ENCODE measurements at places on chromosomes 4 and X.

GRCh38 chrX:110414273-110414672 is 55.6 kb downstream of the RTL9 start:
- no peak for DNase-seq

GRCh38 chr4:27620886-27621285 is 760.2 kb downstream of the STIM2 start:
- no peak for DNase-seq

DNA sequence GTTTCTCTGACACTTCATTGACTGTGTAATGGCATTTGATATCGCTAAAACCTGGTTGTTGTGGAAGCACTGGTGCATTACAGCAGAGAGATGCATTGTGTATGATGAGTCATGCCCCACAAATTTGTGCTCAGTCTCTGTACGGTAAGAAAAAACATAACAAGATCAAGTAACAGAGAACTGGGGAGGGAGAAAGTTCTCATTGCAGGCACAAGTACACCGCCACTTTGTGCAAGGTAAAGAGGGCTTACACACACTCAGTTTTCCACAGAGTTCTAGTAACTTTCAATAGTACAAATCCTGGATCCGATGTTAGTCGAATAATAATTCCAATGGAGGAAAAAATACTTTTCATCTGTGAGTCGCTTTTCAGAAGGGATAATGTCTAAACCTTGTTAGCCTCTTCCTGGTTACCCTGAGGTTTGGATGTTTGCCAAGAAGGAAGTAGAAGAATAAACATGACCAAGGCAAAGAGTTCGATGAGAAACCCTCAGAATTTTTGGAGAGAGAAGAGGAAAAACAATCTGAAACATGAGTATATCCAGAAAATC is 512.5 kb upstream of the SLIT2 start:
- no peak for DNase-seq

GRCh38 chrX:121221322-121221977 is 174.0 kb downstream of the GLUD2 start:
- DNase-seq = no peak

DNA sequence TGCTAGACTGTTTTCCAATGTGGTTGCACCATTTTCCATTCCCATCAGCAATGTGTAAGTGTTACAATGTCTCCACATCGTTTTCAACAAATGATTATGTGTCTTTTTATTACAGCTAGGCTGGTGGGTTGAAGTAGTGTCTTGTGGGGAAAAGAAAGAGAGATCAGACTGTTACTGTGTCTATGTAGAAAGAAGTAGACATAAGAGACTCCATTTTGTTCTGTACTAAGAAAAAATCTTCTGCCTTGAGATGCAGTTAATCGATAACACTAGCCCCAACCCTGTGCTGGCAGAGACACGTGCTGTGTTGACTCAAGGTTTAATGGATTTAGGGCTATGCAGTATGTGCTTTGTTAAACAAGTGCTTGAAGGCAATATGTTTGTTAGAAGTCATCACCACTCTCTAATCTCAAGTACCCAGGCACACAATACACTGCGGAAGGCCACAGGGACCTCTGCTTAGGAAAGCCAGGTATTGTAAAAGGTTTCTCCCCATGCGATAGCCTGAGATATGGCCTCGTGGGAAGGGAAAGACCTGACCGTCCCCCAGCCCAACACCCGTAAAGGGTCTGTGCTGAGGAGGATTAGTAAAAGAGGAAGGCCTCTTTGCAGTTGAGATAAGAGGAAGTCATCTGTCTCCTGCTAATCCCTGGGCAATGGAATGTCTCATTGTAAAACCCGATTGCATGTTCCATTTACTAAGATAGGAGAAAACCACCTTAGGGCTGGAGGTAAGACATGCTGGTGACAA is 23.0 kb upstream of the UGT2B15 start:
- no peak for DNase-seq

- DNase-seq = no peak
These were observed 52.5 kb downstream of the LNX1 start for GRCh38 chr4:53538756-53539155.

- no peak for DNase-seq
These were observed 6.3 kb upstream of the YIPF6 start for GRCh38 chrX:68492583-68492982.

DNA sequence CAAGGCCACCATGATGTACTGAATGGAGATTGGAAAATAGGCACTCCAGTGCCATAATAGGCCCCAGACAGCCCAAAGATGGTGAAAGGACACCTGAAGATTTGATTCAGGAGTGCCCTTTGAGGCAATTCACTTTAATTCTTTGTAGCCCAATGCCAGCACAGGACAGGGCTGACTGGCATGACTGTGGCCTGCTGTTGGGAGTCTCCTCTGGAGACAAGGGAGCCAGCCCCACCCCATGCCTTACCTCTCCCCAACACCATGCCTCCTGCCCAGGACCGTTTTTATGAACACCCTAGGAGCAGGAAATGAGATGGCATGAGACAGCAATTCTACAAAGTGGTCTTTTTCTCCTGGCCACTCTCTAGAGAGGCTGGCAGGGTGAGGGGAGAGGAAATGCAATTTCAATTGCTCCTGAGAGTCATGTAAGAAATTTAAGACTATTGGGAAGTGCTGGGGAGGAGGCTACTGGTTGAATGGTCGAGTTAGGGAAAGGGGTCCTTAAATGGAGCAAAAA is 94.2 kb upstream of the MAMLD1 start:
- no peak for DNase-seq

GRCh38 chr4:91829531-91829930 is 474.2 kb upstream of the GRID2 start:
- DNase-seq = no peak

- no peak for DNase-seq
These were observed 493.0 kb upstream of the FAM241A start for GRCh38 chr4:111652236-111652635.

GRCh38 chrX:78945186-78945912 is at the start of gene P2RY10:
P2RY10 (plus strand) TSS chrX:78945391; CDS start chrX:78960521, 15,130 bp downstream.
- no peak for DNase-seq

- DNase-seq = no peak
These were observed 50.1 kb downstream of the RASGEF1B start for GRCh38 chr4:81421346-81422218.

GRCh38 chrX:23505531-23506303 is 161.6 kb upstream of the PRDX4 start:
- no peak for DNase-seq
